ENCODE measurements at places on chromosomes 2 and 18.

DNA sequence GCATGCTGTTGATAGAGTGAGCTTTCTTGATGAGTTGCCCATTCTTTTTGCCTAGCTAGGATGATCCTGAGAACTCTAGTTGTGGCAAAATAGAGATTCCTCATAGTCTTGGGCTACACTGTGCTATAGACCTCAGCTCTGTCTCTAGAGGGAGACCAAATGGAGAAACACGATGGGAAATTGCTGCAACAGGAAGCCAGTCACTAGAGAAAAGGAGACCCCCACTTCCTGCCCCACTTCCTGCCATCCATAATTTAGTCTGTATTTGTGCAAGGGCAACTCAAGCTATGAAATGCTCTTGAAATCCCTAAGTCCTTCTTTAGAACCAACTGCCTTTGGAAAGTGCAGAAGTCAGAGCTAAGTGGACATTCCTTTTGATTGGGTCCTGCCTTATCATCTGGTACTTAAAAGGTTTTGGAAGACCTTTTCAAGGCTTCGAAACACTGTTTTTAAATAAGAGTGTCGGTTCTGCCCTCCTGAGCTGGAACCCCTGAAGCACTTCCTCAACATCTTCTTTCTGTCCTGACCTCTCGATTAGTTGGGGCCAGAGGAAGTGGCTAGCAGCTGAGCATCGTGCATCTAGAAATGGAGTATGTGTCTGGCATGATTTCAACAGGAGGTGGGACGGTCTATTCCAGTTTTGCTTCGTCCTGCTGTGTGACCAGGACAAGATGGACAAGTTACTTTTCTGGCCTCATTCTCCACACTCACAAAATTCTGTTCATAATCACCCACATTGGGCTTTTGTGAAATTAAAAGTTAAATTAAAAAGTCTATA, 8.6 kb upstream of the KCNE4 start:
- DNase-seq = no peak

GRCh38 chr2:104755026-104755878, 98.7 kb upstream of the POU3F3 start:
- no peak for DNase-seq

DNA sequence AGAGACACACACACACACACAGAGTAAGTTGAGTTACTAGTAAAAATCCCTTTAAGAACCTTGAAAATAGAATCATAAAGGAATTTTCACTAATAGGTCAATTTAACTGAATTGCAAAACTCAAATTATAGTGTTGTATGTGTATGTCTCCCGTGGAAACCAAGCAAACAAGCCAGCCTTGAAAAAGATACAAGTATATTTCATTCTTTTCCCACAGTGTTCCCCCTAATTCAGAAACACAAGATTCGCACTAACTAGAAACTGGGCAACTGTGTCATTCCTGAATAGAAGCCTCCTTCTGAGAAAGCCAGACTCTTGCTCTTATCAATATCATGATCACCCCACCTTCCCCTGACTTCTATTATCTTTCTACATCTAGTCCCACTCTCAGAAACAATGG, 229.5 kb downstream of the PIEZO2 start:
- DNase-seq = no peak

DNA sequence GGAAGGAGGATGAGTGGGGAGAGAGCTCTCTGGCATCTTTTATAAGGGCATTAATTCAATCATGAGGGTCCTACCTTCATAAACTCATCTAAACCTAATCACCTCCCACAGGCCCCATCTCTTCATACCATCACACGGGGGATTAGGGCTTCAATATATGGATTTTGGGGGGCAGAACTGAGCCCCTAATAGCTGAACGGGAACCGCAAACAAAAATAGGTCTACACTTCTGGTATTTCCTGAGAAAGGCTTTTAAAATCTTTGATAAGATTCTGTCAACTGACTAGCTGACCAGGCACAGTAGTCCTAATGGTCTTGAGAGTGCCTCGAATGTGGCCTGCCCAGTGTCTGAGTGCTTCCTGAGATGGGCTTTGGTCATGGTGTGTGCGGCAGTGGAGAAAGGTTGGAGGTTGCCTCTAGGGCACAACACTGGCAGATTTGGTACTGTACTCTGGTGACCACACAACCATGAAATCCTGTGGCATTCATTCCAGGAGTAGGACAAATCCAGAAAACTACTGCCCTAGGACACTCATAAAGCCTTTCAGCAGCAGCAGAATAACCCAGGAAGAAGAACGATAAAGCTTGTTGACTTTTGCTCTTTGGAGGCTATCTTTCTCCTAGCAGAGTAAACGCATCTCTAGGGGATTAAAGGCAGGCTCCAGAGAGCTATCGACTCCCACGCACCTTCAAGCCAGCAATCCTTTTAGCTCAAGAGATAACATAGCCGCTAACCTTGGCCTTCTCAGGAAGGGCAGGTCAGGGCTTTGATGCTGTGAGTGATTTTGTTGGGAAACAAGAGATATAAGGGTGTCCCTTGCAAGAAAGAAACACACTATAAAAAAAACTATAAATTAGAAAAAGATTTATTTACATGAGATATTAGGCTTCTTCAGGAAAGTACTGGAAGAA, 12.3 kb upstream of the APOB start:
- no peak for DNase-seq

GRCh38 chr2:66580166-66581049, 145.5 kb downstream of the MEIS1 start:
- no peak for DNase-seq

DNA sequence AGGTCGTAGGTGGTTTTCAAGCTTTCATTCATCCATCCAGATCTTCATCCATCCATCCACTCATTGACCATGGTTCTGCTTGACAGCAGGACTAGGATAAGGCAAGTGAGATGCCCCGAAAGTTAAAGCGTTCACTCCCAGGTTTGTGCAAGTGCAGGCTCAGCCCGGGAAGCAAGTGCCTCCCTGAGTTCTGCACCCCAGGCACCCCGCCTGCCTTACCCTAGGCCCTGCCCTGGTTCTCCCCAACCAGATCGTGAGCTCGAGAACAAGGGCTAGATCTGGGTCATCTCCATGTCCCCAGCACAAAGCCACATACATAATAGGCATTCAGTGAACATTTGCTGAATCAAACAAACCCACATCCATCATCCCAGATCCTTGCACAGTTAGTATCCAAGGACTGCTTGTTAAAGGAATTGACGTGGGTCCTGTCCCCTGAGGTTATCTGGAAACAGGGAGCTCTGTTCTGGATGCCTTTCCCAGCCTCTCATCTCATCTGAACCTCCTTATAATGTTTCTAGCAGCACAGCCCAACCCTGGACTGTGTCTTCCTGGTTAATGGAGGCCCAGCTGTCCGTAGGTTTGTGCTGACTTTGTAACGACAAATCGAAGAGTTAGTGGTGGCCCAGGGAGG, 116.1 kb upstream of the GPC1 start:
- DNase-seq = no peak

DNA sequence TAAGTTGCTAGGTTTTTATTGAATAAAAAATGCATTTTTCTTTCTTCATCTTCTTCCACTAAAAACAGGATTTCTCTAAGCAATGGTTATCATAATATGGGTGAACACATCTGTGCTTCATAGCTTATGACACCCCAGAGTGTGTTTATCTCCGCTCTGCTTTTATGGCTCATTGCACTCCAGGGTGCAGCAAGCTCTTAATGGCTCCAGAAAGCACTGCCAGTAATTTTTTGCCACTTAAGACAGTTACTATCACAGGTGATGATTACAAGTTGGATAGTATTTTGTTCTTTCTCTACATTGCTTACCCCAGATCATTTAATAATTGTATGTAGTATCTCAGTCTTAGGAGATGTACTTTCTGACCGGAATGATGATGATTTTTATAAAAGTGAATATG, 239.3 kb upstream of the CDH20 start:
- peak; percentile 13 for DNase-seq

Data from NCI-H524 (cell line).